Inflammatory macrophage treated with lipopolysaccharide for 1 hour (primary cell): ENCODE measurements at places on chromosomes 6 and 20.

DNA sequence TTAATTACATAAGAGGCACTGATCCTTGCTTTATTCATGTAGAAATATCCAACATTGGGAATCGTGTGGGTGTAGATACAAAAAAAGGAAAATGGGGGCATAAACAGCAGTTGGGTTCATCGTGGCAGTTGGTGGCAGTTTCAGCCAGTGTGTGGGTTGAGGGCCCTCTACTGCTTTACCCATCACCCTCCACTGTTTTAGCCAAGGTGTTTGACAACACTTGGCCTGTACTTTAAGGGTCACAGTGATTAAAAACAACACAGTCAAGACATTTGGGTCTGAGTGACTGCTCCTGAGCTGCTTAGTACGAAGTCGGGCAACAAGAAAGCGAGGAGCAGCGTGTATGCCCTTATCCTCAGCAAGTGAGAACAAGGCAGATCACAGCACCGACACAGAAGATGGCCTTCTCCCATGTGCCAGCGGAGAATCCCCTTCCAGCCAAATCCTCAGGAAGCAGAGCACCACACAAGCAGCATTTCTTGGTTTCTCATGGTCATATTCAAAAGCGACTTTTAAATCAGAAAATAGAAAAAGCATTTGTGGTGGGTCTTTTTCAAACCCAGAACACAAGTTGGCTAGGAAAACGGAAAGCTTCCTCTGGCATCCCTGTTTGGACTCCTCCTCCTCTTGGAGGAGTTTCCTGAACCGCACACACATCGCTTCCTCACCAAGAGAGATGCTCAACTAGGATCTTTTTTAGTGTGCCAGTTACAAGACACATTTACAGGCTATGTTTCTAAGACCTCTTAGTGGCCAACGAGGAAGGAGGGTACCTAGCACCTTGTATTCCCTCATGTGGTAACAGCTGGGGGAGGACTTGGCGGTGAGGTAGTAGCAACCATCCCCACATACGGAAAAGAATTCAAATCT lies 23.5 kb downstream of the EIF2S2 start:
- DNase-seq = no peak

GRCh38 chr6:89522778-89523177 lies 89.8 kb downstream of the ANKRD6 start:
- DNase-seq = no peak

- DNase-seq = peak; percentile 92
These were observed at the start of gene GMDS for GRCh38 chr6:2245103-2245876. GMDS (minus strand) TSS chr6:2245605.

DNA sequence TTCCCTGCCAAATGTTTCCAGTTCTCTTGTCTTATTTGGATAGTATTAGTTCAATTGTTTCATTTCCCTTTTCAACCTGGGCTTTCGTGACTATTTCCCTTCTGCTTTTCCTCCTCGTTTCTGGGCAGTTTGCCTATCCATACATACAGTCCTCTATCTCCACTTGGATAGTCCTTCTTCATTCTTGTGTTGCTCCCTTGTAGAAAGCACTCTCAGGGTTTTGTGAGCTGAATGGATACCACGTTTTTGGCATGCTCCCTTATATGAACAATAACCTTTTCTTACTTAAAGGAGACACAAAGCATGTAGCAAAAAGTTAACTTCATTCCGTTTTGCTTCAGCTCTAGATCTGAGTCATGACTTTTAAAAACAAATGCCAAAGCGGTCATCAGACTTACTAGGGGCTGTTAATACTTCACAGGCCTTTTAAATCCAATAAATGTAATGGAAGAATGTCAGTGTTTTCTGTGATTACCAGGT lies 16.6 kb downstream of the CRYBG1 start:
- DNase-seq = no peak

- no peak for DNase-seq
These were observed 68.4 kb downstream of the EYA4 start for GRCh38 chr6:133309579-133309978.

DNA sequence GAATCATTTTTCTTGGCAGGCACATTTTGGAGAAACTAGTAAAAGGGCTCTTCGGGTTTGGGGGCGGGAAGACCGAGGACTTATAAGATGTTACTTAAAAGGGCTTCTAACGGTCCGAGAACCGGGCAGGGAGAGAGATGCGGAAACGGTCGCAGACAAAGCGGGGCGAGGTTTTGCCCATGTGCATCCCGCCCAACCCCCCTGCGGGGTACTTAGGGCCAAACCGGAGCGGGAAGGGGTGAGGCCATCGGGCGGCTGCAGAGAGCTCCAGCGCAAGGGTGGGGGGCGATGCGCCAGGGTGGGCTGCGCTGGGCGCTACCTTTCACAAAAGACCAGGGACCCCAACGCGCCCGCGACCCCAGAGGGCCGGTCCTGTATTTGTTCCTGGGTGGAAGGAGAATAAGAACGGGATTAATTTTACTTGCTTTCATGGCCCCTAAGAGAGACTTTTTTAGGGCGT lies 616 bp downstream of the TUBB start:
- DNase-seq = peak; percentile 61

DNA sequence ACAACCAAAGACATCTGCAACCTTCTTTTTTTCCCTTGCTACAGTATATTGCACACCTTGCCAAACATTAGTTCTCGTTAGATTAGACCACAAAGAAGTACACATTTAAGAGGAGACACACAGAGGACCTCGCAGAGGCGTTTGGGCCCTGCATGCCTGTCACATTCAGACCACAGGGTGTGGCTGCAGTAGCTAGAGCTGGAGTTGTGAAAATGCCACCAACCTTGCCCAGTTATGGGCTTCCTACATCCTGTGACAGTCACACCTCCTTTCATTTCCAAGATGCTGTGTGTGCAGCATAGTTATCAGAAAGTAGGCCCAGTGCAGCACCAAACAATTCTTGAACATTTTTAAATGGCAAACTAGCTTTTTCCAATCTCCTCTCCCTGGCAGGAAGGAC lies 2.4 kb downstream of the SYNE1 start:
- DNase-seq = no peak

DNA sequence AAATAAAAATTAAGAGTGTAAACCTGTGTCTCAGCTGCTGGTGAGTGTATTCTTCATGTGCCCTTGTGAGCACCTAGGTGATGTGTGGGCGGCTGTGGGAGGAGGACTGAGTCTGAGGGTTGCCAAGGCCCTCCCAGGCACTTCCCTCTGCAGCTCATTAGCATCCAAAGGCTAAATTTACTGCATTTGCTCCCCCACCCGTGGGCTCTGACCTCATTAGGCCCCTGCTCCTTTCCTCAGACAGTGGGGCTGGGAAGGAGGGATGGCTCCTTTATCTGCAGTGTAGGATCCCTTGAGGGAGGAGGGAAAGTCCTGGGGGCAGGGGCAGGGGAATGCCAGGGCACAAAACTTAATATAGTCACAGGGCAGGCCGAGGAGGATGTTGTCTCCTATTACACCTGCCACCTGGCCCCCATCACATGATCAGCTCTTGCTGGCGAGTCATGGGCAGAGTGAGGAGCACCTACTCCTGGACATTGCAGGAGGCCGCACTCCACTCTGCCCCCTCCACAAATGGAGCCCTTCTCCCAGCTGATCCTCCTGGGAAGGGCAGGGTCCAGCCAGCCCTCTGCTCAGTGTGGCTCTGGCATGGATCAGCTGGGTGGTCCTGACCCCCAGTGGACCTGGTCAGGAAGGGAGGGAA lies 133.2 kb downstream of the MRPL14 start:
- DNase-seq = no peak

GRCh38 chr6:40573221-40573620 lies 13.9 kb downstream of the LRFN2 start:
- DNase-seq = no peak

GRCh38 chr6:24451581-24452388 lies 37.6 kb downstream of the GPLD1 start:
- DNase-seq = no peak

DNA sequence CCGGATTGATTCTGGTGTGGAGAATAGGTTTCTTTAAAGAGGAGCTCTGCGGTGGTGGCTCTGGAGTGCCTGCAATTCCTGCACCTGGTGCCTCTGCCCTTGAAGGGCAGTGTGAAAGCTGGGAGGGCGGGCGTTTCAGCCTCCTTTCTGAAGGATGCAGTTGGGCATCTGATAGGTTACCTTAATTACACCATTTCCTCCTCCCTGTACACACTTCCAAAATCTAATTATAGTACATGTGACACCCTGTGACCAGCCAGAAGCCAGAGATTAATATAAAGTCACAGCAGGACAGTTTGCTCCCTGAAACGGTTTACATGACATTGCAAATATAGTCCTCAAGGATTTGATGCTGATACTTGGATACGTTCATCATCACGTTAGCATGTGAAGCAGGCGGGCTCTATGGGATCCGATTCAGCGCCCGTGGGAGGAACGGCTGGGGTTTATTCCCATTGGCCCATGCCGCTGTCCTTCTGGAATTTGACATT lies 548.2 kb downstream of the QKI start:
- no peak for DNase-seq

DNA sequence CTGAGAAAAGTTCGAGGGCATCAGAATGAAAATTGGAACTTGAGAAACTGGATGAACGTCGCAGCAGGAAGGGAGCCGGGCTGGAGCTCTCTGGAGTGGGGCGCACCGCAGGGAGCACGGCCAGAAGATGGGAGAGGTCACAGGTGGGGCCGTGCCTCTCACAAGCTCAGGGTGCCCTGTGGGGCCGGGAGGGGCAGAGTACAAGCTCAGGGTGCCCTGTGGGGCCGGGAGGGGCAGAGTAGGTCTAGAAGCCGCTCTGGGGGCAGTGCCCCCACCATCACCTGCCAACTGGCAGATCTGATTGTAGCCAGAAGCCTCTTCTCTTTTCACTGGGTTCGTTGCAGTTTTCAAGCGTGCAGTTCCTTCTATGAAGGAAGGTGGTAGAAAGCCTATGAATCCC lies 61.1 kb upstream of the SNX9 start:
- DNase-seq = no peak

- DNase-seq = no peak
These were observed 228.8 kb upstream of the FAM83B start for GRCh38 chr6:54617730-54618129.

DNA sequence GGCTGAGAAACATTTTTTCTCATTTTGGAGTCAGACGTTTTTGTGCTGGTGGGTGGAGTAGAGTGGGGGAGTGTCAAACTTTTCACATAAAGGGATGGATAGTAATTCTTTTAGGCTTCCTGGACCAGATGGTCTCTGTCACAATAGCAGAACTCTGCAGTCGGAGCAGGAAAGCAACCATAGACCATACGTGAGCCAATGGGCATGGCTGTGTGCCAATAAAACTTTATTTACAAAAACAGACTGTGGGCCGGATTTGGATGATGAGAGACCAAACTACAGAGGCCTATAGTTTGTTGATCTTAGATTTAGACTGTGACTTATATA lies 70.8 kb upstream of the SLC22A23 start:
- no peak for DNase-seq

- DNase-seq = no peak
These were observed 37.7 kb downstream of the INSM1 start for GRCh38 chr20:20405623-20406022.

- no peak for DNase-seq
These were observed 758.3 kb downstream of the HDGFL1 start for GRCh38 chr6:23327621-23328020.

DNA sequence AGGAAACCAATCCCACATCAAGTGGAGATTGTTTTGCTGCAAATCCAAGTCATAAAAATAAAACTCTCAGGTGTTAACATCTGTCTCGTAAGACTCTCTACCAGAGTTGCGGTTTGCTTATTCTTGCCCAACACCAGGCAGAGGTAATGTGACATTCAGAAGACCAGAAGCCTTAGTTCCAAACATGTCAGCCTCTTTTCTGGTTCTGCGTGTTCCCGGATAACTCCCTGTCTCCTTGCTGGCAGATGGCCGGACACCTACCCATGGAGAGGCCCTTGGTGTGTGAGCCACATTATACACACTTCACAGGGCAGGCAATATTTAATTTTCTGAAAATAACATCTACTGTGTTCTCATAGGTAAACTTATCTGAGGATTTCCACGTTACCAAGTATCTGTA lies 73.4 kb downstream of the GMPR start:
- no peak for DNase-seq

DNA sequence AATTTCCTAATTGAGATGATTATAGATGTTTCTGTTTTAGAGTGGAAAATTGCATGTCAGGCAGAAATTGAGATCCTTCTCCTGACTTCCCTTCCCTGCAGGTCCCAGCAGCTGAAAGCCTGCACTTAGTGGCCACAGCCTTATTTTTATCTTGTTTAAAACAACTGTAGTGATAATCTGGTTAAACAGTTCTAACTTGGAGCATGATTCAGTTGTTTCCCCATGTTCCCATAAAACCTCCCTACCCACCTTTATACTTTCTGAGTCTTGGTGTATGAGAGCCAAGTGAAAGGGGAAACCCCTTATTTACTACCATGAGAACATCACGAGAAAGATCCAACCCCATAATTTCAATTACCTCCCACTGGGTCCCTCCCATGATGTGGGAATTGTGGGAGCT lies 195.2 kb downstream of the SLC16A10 start:
- peak; percentile 22 for DNase-seq

DNA sequence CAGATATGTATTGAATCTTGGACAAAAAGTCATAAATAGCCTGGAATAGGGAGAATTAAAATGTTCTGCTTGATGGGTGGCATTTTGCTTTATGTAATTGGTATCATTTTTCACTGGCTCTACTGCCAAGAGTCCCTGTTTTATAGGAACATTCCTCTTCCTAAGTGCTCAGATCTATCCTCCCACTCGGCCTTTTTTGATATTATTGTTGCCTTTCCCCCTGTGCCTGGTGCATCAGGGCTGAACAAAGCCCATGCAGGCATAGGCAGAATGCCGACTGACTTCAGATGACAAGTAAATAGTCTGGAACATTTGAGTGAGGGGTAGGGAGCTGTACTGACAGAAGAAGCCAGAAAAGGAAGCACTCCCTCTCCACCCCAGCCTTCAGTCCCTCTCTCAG lies 127.0 kb downstream of the PKHD1 start:
- DNase-seq = no peak

DNA sequence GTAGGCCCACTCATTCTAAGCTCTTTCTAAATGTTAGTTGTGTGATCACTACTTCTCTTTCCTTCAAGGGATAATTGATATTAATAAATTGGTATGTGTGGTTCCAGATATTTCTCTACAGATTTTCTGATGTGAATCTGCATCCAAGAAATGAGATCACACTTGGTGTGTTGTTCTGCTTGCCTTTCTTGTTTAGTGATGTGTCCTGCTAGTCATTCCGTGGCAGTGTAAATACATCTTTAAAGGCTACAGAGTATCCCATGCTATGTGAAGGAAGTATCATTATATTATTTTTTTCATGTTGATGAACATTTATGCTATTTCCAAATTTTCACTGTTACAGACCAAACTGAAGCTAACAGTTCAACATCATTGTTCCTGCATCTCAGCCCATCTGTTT lies 13.2 kb downstream of the CDH26 start:
- no peak for DNase-seq
